ENCODE measurements at places on chromosomes 11 and 22.

GRCh38 chr22:22180738-22181285, 63.8 kb upstream of the VPREB1 start:
- DNase-seq, result no peak

GRCh38 chr22:21917181-21917958, 35.3 kb downstream of the PPM1F start:
- no peak for DNase-seq

DNA sequence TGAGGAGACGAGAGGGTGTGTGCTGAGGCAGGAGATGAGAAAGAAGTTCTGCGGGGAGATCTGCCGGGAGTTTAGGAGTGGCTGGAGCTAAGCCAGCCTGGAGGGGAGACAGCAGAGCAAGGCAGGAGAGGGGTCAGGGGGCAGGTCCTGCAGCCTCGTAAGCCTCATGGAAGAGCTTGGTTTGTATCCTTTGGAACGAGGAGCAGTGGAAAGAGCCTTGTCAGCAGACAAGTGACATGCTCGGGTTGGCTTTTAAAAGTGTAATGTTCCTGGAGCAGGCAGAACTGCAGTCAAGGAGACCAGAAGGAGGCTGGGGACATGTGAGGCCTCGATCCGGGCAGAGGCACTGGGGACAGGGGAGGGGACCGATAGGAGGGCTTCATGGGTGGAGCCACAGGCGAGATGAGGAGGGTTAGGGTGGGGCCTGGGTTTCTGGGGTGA, 21.4 kb upstream of the TUB start:
- no peak for DNase-seq

DNA sequence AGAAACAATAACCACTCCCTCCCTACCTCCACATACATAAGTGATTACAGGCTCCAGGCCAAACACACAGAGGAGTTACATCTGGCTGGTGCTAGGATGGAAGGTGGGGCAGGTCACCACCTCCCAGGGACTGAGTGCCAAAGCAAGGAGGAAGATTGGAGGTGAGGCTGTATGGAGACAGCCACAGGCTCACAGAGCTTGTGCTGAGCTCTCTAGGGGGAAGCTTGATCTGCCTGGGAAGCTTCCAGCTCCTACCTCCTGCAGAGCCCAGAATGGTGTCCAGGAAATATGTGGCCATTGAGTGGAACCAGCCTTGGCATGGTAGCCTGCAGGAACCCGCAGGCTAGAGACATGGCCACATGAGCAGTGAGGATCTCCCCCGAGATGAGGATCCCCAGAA, 3.6 kb upstream of the MED15 start:
- DNase-seq, result no peak
